Panc1 (cell line): ENCODE measurements at places on chromosomes 6 and 20. TPM values are rescaled to one million over a fixed set of nuclear protein-coding genes. Genes with fewer than 3 reads are reported as not detected.

The NSFL1C gene
- 151 TPM for total RNA-seq

GRCh38 chr6:14799928-14800327 is 445.9 kb upstream of the JARID2 start:
- no peak for DNase-seq

DNA sequence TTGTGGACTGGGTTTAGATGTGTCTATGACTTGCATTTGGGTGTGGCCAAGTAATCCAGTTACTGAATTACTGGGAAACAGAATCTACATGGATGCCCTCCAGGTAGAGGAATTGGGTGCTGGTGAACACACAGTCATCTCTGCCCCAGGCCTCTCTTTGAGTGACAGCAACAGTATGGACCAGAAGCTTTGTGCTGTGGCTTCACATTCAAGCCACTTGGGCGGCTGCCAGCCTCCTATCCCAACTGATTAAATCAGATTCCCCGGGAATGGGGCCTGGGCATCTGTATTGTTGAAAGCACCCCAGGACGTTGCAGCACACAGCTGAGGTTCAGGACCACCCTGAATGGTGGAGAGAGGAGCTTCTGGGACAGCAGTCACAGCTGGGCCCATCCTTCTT is 144.6 kb downstream of the DHX35 start:
- DNase-seq: no peak

The GSTA3 gene
- not detected for total RNA-seq

GRCh38 chr20:38961530-38962043 is 557 bp upstream of the DHX35 start:
- DNase-seq: no peak

The FHL5 gene
- not detected for total RNA-seq

DNA sequence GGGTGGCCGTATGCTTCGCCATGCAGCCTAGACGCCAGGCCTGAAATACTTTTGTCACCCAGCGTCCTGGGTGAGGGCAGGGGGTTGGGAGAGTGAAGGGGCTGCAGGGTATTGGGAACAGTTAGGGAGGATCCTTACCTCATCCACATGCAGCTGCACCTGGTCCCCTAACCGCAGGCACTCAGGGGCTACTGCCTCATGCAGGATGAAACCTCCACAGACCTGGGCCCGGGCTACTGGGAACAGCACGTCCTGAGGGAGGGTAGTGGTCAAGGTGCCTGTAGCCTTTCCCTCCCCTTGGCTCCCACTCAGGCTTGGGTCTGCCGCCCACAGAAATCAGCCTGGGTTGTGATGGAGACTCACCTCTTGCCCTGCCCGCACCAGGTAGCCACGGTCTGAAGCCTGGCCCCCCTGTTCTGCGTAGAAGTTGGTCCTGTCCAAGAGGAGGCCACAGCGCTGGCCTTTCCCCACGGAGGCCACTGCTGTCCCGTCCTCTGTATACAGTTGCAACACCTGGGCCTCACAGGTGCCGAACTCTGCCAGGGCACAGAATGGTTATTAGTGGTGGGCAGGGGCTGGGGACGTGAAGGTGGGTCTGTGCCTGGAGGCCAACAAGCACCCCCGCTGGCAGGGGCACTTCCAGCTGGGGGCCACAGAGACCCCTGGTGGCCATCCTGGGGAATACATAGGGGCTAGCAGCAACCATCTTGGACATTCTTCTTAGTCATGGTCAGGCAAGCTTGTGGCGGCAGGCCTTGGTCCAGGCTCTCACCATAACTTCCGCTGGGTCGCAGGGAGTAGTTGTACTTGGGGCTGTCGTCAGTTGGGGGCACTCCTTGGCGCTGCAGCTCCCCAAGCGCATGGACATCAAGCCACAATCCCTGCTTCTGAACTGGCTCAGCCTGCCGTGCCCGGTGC is 8.6 kb downstream of the AARS2 start:
- no peak for DNase-seq

DNA sequence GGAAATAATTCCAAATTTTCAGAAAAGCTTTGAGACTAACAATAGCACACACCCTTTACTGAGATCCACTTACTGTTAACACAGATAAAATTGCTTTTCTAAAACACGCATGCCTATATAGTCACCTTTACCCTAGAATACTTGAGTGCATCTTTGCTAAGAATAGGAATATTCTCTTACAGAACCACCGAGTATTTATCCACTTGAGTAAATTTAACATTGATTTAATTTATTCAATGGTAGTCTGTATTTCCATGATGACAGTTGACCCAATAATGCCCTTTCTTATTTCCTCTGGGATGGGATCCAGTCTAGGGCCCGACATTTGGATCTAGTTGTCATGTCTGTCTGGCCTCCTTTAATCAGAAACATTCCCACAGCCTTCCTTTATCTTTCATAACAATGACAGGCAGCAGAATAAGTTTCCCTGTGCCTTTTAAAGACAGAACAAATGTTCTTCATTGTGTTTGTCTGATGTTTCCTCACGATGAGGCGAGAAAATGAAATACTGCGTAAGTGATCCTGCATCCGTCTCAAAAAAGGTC is 56.6 kb upstream of the ERVFRD-1 start:
- no peak for DNase-seq

- DNase-seq: no peak
Measured at GRCh38 chr6:134880487-134881190, 69.3 kb downstream of the ALDH8A1 start.

The SLC35F1 gene
- not detected for total RNA-seq

- DNase-seq: no peak
Measured at GRCh38 chr6:75830959-75831885, 82.2 kb downstream of the MYO6 start.

DNA sequence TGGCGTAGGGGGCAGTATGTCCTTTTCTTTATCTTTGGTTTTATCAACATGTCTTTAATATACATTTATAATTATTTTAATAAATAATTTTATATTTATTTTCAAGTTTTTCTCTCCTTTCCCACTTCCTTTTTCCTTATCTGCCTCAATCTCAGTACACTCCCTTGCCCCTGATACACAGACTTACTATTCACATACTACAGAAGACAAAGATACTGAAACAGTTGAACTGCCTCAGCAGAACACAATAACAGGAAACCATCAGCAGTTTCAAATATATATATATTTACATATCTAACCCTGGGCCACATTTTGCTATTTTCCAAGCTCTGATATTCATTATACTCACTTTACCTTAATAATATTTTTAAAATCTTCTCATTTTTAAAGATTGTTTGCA is 19.8 kb downstream of the IBTK start:
- DNase-seq: no peak

GRCh38 chr20:44222633-44223368 is 12.2 kb upstream of the OSER1 start:
- DNase-seq: no peak

DNA sequence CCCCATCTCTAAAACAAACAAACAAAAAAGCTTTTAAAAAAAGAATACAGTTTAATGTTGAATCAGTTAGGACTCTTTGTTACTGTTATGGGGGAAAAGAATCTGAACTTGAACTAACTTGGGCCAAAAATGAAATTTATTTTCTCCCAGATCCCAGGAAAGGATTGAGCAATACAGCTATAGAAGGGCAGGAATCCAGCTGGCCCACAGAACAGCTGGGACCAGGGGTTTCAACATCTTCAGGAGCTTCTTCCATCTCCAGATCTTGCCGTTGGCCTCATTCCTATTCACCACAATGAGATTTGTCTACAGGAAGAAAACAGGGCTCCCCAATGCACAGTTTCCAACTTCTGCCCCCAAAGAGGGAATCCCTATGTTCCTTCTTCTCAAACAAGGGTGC is 43.2 kb upstream of the AKAP12 start:
- no peak for DNase-seq

The KIF3B gene
- 67.8 TPM for total RNA-seq

GRCh38 chr6:18978337-18979128 is 591.4 kb downstream of the RNF144B start:
- no peak for DNase-seq

The COL9A1 gene
- not detected for total RNA-seq

DNA sequence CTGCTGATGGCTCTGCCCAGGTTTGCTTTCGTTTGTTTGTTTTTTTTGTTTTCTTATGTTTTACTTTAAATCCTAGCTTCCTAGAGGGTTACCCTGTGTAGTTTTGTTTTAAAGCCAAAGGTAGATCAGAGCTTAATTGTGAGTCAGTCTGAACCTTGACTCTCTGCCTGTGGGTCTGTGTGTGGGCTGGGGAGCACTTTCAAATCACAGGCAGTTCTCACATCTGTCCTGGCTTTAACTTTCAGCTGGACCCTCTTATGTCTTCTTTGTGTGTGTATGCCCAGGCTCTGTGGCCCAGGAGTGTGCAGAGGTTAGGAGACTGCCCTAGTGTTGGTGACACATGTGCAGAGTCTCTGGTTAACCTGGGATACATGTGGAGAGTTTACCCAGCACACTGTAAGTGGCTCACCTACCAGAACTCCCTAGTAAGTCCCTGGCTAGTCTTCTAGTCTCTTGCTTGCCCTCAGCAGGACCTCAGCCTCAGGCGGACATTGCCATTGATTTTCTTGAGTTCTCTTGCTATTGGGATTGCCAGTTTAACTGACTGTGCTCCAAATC is 19.0 kb downstream of the HIVEP1 start:
- DNase-seq: no peak

The MYLK4 gene
- total RNA-seq: 0.85 TPM

DNA sequence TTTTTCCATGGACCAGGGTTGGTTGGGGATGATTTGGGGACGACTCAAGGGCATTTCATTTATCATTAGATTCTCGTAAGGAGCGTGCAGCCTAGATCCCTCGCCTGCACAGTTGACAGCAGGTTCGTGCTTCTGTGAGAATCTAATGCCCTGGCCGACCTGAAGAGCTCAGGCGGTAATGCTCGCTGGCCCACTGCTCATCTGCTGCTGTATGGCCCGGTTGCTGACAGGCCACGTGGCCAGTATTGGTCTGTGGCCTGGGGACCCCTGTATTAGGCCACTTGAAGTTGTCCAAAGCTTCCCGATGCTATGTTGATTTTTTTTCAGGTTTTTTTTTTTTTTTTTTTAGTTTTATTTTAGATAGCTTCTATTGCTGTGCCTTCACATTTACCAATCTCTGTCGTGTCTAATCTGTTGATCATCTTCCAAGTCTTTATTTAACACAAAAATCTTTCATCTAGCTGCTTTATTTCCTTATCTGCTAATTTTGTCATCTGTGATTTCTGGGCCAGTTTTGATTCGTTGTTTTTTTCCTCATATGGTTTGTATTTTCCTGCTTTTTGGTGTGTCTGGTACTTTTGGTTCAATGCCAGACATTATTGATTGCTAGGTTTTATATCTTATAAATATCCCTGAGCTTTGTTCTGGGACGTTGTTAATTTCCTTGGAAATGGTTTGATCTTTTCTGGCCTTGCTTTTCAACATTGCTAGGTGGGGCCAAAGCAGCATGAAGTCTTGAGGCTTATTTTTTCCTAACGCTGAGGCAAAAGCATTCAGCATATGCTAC is 41.1 kb downstream of the DYNLT1 start:
- DNase-seq: no peak
